ENCODE measurements at places on chromosomes 7 and 10.

- no peak for DNase-seq
These were observed 34.1 kb downstream of the LRRC20 start for GRCh38 chr10:70348228-70348850.

DNA sequence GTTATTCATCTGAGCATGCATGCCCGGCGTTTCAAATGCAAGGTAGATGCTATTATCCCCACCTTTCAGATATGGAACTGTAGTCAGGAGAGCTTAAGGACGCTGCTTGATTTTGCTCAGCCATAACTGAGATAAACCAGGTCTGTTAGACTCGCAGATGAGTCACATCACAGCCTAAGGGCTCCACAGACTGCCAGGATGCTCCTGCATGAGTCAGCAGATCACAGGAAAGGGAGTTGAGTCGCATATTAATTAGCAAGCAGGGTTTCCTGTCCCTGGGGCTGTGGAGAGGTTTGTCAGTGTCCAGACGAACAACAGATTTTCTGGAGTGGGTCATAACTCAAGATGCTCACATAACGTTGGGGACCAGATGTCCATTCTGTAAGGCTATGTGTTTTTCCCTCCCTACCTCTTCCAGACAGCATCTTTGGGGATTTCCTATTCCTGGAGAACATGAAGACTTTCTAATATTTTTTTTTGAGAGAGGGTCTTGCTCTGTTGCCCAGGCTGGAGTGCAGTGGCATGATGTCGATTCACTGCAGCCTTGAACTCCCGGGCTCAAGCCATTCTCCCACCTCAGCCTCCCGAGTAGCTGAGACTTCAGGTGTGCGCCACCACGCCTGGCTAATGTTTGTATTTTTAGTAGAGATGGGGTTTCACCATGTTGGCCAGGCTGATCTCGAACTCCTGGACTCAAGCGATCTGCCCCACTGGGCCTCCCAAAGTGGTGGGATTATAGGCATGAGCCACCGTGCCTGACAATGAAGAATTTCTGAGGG is 36.7 kb downstream of the PFKFB3 start:
- peak; percentile 63 for DNase-seq

GRCh38 chr10:128514536-128514935 is 388.3 kb upstream of the MKI67 start:
- DNase-seq = no peak

GRCh38 chr7:45239486-45239885 is 81.9 kb downstream of the RAMP3 start:
- no peak for DNase-seq

DNA sequence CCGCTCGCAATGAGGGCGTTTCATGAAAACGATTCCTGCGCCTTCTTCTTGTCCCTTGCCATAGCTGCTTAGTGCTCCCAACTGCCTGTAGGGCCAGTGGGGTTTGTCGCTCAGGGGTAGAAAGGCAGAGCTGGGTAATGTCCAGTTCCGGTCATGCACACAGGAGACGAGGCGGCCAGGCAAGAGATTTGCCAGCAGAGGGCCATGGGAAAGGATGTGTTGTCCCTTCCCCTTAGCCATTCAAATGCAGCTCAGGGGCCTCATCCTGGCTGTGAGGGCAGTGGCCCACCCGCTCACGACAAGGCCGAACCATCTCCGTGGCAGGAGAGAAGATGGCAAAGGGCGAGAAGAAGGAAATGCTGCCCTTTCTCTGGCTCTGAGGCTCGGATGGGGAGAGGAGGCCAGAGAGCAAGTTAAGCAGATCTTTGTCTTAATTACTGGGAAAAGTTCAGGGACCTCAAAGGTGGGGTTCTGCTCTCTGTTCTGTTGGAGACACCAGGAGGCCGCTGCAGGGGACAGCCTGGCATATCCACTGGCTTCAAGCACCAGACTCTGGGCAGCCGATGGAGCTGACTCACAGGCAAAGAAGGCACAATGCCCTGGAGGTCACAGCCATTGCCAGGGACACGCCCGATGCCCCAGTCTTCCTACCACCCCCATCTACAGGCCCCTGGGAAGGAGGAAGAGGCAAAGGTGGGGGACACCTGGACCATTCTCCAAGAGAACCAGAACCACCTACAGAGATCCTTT is 534.8 kb upstream of the MGMT start:
- DNase-seq = peak; percentile 66

DNA sequence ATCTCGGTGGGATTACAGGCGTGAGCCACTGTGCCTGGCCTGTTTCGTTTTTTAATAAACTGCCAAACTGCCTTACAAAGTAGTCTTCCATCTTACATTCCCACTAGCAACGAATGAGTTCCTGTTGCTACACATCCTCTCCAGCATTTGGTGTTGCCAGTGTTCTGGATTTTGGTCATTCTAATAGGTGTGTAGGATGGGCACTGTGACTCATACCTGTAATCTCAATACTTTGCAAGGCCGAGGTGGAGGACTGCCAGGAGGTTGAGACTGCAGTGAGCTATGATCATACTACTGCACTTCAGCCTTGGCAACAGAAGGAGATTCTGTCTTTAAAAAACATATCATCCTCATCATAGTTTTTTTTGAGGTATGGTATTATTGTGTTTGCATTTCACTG is 21.4 kb upstream of the RSBN1L start:
- peak; percentile 79 for DNase-seq

GRCh38 chr7:111138586-111138985 is 47.7 kb downstream of the LRRN3 start:
- DNase-seq = no peak

DNA sequence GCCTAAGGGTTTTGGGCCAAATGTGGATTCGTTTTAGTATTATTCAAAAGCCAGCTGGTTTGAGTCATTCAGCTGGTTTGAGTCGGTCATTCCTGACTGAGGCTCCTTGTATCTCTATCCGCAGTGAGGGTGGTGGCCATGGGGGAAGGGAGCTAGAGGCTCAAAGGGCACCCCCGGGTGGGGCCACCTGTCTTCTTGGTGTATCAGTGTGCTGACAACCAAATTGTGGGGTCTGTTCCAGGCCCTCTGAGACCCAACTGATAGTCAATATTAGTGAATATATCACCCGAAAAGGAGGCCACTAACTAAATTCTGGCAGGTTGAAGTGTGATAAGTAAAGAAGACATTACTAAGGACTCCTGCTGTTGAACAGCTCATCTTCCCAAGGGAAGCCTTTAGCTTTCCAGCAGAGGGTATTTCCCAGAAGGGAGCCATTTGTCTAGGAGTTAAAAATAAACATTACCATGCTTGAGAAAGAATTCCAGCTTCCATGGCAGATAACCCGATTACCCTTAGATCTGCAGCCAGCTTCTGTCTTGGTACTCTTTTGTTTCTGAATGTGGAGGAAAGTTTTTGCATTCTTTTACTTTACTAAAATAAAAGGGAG is 29.9 kb upstream of the DDX50 start:
- no peak for DNase-seq
